Activated CD4-positive, alpha-beta T cell treated with anti-CD3 and anti-CD28 coated beads, Interleukin-10, Interleukin-2, amounts not matched to agents 100 ng/mL and 50 ng/mL, durations not matched to agents 16 hours and 8 hours (primary cell): ENCODE measurements at places on chromosomes 2 and 18.

DNA sequence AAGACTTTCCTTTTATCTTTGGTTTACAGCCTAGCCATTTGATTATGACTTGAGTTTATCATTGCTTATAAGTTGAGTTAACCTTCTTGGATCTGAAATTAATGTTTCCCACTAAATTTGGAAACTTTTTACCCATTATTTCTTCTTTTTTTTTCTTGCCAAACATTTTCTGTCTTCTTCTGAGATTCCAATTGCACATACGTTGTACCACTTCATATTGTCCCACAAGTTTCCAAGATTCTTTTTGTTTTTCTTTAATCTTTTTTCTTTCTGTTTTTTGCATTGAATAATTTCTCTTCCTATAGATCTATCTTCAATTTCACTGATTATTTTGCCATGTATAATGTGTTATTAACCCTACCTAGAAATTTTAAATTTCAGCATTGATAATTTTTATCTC, 18.6 kb downstream of the LONRF2 start:
- no peak for DNase-seq

DNA sequence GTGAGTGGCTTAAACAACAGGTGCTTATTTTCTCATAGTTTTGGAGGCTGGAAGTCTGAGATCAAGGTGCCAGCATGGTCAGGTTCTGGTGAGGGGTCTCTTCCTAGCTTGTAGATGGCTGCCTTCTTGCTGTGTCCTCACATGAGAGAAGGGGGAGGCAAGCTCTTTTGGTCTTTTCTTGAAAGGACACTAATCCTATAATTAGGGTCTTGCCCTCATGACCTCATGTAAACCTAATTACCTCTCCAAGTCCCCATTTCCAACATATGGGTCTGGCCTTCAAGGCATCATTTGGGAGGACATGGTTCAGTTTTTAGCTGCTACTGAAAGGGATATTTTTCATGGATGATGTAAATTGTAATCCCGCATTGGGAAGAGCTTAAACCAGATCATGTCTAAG, 18.0 kb downstream of the RBM44 start:
- DNase-seq = no peak

- DNase-seq = no peak
Measured at GRCh38 chr2:222404151-222404905, 20.0 kb upstream of the SGPP2 start.

- no peak for DNase-seq
Measured at GRCh38 chr18:76505614-76506013, 10.6 kb upstream of the ZNF516 start.

DNA sequence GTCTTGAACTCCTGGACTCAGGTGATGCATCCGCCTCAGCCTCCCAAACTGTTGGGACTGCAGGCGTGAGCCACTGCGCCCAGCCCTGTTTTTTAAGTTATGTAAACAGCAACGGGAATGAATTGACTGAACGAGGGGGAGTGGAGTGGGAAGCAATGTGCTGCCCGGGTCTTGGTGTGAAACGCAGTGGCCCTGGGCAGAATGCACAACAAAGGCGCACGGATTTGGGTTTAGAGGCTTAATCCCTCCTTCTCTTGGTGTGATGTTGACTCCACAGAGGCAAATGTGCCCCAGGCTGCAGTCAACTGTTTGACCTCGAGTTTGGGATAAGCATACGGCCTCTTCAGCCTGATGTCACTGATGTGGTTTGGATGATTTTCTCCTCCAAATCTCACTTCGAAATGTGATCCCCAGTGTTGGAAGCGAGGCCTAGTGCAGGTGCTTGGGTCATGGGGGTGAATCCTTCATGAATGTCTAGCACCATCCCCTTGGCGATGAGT, 97.4 kb downstream of the AGAP1 start:
- DNase-seq = no peak

- DNase-seq = no peak
Measured at GRCh38 chr2:130916438-130916705, 79.7 kb downstream of the ARHGEF4 start.

- DNase-seq = no peak
Measured at GRCh38 chr18:56516789-56517188, 121.6 kb downstream of the TXNL1 start.

DNA sequence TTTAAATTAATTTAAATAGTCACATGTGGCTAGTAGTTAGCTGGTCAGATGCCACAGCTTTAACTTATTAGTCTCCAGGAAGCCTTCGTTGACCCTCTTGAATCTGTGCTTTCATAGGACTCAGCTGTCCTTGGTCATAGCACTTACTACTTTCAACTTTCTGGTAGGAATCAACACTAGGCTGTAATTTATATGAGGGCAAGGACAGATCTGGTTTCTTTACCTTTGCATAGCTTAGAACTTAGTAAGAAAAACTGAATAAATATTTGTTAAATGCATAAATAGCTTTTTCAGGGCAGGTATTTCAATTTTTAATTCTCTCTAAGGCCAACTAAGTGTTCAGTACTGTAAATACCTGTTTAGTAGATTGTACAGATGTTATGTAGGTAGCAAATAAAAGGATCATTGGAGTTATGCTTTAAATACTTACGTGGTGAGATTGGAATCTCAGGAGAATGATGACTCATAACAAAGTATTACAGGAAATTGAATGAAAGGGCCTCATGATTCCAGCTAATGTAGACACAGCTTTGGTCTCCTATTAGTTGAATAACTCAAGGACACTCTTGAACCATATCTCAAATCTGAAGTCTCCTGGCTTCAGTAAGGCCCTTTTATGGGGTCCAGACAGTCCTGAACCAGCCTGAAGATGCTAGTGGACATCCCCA, 2.6 kb downstream of the CLIP4 start:
- DNase-seq = no peak

DNA sequence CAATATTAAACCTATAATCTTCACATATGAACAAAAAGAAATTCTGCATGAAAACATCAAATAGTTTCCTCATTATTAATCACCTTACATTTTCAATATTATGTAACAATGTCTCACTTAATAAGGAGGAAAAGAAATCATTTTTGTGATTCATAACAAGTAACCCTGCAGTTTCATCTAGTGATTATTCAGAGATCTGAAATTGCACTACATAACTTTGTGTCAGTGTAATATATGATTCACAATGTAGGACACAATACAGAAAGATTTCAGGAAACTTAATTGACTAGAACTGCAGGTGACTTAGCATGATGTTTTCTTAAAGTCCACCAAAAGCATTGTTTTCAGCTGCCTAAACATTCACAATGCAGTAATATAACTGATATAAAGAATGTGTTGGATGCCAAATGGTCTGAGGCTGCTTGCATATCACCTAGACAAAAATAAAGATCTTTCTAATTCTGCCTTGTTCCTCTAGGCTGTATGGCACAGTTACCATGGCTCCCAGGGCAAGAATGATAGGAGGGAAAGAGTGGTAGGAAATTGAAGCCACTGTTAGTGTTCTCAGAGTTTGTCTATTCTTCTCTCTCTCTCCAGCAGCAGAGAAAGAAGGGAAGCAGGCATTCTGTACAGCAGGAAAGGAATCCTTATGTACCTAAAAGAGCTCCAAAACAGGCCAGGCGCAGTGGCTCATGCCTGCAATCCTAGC, 366.6 kb downstream of the FSIP2 start:
- DNase-seq = no peak

DNA sequence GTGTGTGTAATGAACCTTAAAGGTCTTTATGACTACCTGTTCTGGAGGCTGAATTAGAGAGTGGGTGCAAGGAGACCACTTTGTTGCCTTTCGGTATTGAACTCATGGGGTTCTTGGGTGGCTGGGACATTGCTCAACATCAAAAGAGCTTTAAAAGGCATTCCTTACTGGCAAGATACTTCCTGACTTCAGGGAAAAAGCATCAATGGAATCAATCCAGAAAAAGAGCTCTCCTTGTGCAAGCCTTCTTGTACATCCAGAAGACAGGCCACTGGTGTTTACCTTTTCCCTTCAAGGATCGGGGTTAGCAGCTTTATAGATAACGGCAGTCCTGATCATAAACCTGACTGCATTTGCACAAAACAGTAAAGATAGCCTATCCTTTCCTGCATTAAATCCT, 9.5 kb downstream of the PNO1 start:
- no peak for DNase-seq

DNA sequence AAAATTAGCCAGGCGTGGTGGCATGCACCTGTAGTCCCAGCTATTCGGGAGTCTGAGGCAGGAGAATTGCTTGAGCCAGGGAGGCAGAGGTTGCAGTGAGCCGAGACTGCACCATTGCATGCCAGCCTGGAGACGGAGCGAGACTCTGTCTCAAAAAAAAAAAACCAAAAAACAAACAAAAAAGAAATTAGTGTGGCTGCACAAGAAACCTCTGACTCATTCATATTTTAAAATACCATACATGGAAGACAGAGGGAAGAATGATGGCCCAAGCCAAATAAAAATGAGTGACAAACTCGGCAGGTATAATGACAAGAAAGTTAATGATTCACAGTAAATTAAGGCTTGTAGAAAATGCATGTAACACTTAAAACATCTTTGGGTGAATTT, 875.8 kb downstream of the EPHA4 start:
- DNase-seq = no peak

GRCh38 chr2:202486351-202486750, 110.2 kb downstream of the BMPR2 start:
- no peak for DNase-seq

- no peak for DNase-seq
Measured at GRCh38 chr2:13694673-13695072, 937.8 kb upstream of the LRATD1 start.

DNA sequence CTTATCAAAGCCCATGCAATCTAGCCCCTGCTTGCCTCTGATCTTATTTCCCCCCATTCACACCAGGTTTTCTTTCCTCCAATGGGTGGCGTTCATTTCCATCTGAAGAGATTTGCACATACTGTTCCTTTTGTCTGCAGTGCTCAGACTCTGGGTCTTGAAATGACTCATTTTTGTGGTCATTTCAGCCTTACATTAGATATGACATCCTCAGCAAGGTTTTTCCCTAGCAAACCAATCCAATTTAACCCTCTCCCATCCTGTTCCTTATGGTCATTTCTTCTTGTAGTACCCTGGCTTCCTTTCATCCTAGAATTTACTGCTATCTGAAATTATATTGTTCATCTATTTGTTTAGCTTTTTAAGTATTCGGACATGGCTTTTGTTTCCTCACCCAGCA, 42.5 kb upstream of the SCN1A start:
- peak; percentile 18 for DNase-seq

GRCh38 chr18:34709750-34710441, at the start of gene DTNA:
DTNA (plus strand) TSS chr18:34710298; CDS start chr18:34755977, 45,679 bp downstream.
- no peak for DNase-seq

GRCh38 chr2:31428001-31428418, 13.5 kb upstream of the XDH start:
- peak; percentile 4 for DNase-seq

- DNase-seq = peak; percentile 83
Measured at GRCh38 chr18:59921384-59921891, 21.6 kb downstream of the PMAIP1 start.

DNA sequence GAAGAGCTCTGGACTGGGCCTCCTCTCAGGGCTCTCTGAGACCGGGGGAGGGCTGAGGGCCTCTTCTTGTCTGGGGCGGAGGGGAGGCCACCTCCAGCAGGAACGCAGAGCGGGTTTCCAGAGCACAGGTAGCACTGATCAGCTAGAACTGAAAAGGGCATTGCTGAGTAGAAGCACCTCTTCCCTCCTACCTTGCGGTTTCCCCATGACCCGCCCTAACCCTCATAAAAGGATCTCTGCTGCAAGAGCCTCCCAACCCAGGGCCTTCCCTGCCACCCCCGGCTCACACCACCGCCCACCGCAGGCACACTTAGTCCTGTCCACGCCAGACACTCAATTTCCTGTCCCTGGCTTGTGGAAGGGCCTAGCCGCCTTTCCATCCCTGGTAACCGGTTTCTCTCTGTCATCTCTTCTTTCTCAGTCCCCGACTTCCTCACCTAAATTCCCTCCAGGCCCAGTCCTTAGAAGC, 966 bp downstream of the ADCY3 start:
- peak; percentile 81 for DNase-seq

GRCh38 chr2:241052677-241053360, 49.3 kb downstream of the MTERF4 start:
- DNase-seq = no peak

- DNase-seq = no peak
Measured at GRCh38 chr2:33209976-33210375, 263.2 kb downstream of the LTBP1 start.

GRCh38 chr2:239716536-239717318, 308.4 kb downstream of the NDUFA10 start:
- no peak for DNase-seq

GRCh38 chr2:16960579-16960978, 294.9 kb upstream of the CYRIA start:
- DNase-seq = no peak

DNA sequence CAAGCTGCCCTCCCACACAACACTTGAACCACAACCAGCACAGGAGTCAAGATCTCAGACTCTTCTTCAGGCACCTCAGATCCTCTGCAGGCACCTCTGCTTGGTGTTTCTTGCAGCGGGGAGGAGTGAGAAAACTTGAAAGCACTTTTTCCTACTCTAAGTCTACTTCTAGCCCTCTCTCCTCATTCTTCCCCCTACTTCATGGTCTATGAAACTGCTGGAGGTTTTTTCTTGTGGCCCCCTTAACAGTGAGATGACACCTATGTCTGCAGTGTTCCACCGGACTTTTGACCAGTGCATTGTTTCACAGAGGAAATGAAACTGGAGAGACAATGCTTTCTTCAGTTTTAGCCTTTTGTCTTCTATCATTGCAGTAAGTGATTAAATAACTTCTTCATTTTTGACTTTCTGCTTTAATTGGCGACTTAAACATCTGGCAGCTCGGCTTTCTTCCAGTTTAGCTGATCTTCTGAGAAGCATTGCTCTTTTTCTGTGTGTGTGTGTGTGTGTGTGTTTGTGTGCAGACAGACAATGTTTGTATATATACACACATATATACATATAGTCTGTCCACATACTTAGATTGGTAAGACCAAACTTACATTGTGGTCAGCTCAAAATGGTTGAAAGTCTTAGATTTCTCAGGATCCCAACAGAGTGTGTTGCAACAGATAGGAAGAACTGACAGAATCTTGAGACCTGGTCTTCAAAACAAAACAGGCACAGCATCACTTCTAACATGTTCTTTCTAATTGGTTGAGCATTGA, 1474.0 kb upstream of the TMEFF2 start:
- no peak for DNase-seq

GRCh38 chr2:231531883-231532755, 1.9 kb upstream of the NMUR1 start:
- no peak for DNase-seq

DNA sequence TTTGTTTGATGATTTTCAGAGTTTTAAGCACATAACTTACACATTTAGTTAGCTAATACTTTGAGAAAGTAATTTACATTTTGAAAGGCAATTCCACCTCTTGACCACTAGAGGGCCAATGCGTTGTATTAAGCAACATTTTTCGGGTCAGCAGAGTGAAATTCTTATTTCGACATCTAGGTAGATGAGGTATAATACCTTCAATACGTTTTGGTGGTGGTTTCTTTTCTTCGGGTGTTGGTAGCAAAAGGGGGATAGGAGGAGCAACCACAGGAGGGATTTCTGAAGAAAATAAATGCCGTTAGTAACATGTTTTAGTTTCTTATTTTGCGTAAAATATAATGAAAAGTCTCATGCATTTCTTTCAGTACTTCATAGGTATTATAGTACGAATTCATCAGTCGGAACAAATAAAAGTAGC, 106.3 kb downstream of the TTN start:
- DNase-seq = peak; percentile 36
